ENCODE measurements at places on chromosomes 2 and 18. TPM values are rescaled to one million over a fixed set of nuclear protein-coding genes. Genes with fewer than 3 reads are reported as not detected.

CCBE1 gene
- 0.18 TPM for polyA plus RNA-seq

PAIP2B gene
- 4.7 TPM for polyA plus RNA-seq

TGFA gene
- polyA plus RNA-seq = 16.3 TPM

ADAM17 gene
- polyA plus RNA-seq = 8.1 TPM

GREB1L gene
- polyA plus RNA-seq = 0.31 TPM

NETO1 gene
- not detected for polyA plus RNA-seq

C2orf72 gene
- 0.47 TPM for polyA plus RNA-seq

CFAP65 gene
- not detected for polyA plus RNA-seq

ZRANB3 gene
- polyA plus RNA-seq = 1.5 TPM

PCARE gene
- polyA plus RNA-seq = 0.07 TPM

LYG1 gene
- 3.1 TPM for polyA plus RNA-seq

PRSS56 gene
- not detected for polyA plus RNA-seq

AMER3 gene
- not detected for polyA plus RNA-seq

ZNF519 gene
- polyA plus RNA-seq = 4.7 TPM

C2orf80 gene
- polyA plus RNA-seq = not detected

ZNF521 gene
- polyA plus RNA-seq = 1.2 TPM

CCDC141 gene
- polyA plus RNA-seq = 0.01 TPM

LGALSL gene
- polyA plus RNA-seq = 21.4 TPM

KLHL29 gene
- polyA plus RNA-seq = 2.1 TPM

ALLC gene
- 0.04 TPM for polyA plus RNA-seq

AGAP1 gene
- polyA plus RNA-seq = 4.9 TPM

LYPD6 gene
- 0.51 TPM for polyA plus RNA-seq

DTYMK gene
- polyA plus RNA-seq = 25.2 TPM

ZNF396 gene
- 0.65 TPM for polyA plus RNA-seq

UGT1A7 gene
- polyA plus RNA-seq = 28.8 TPM

HOXD3 gene
- 0.77 TPM for polyA plus RNA-seq

CRYGC gene
- polyA plus RNA-seq = not detected

RAPGEF4 gene
- polyA plus RNA-seq = 1.7 TPM

SIX2 gene
- polyA plus RNA-seq = 0.04 TPM

GPR35 gene
- polyA plus RNA-seq = 3.1 TPM

EGR4 gene
- not detected for polyA plus RNA-seq

REL gene
- polyA plus RNA-seq = 2.2 TPM

ERICH2 gene
- polyA plus RNA-seq = not detected

MFF gene
- 57.1 TPM for polyA plus RNA-seq

SCG2 gene
- 0.20 TPM for polyA plus RNA-seq

CABLES1 gene
- polyA plus RNA-seq = 10.0 TPM

IL1R2 gene
- 67.4 TPM for polyA plus RNA-seq

RGPD4 gene
- not detected for polyA plus RNA-seq

SAG gene
- not detected for polyA plus RNA-seq

HNRNPLL gene
- 9.6 TPM for polyA plus RNA-seq

All from esophagus (tissue), 2 donors.